ENCODE measurements at places on chromosomes 1 and 21.

- DNase-seq = no peak
These were observed 41.9 kb downstream of the SLC45A1 start for GRCh38 chr1:8359617-8360481.

- no peak for DNase-seq
These were observed 91.1 kb downstream of the DDX20 start for GRCh38 chr1:111846842-111847241.

DNA sequence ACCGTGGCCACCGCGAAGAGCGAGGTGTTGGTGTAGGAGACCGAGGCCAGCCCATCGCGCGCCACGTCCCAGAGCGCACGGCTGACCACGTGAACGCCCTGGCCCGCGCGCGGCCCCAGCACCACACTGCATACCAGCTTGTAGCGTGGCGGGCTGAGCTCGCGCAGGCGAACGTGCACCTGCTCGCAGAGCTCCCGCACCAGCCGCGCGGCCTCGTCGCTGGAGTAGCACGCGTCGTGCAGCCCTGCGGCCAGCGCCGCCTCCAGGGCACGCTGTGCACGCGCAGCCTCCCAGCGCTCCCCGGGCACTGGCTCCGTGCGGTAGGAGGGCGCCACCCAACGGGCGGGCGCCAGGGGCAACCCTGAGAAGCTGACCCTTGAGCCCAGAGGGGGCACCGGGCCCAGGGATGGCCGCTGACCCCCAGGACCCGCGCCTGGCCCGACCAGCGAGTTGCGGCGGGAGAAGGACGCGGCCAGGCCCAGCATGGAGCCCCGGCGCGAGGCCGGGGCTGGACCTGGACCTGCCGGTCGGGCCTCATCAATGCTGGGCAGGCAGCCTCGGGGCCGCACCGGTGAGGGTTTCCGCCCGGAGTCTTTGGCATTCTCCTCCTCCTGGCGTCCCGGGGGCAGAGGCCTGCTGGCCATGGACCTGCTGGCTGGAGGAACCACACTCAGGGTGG lies 987 bp downstream of the DYNLT4 start:
- DNase-seq = no peak

GRCh38 chr1:174988539-174988938 lies 11.2 kb upstream of the CACYBP start:
- no peak for DNase-seq

DNA sequence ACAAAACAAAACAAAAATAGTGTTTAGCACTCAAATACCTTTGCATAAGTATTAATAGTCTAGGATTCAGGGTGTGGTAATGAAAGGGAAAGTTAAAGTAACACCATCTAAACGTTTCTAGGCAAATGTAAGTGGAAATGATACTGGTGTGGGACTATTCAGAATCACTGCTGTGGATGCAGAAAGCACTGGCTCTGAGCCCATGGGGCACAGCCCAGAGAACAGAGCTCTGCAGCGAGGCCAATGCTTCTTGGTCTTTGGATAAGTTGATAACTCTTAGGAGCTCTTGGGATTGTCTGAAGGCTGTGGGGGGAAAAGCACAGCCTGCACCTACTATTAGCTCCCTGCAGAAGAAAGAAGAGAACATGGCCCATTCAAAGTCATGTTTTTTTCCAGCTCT lies 21.4 kb upstream of the DNM3 start:
- DNase-seq = no peak

GRCh38 chr1:158115126-158115525 lies 65.6 kb upstream of the CD1D start:
- DNase-seq = no peak

Data from activated CD4-positive, CD25-positive, alpha-beta regulatory T cell treated with anti-CD3 and anti-CD28 coated beads, Interleukin-2, amount 50 U/mL, for 72 hours (primary cell).